Astrocyte (in vitro differentiated cells and primary cell): ENCODE measurements at places on chromosomes 4 and X. TPM values are rescaled to one million over a fixed set of nuclear protein-coding genes. Genes with fewer than 3 reads are reported as not detected.
A peak's percentile ranks its signal among the peaks of the same experiment; 100 is the strongest.

KLHL4 gene
- 16.4 and 19.8 TPM in 2 replicates for total RNA-seq

SLC49A3 gene
- 6.2 and 9.2 TPM in 2 replicates for total RNA-seq

NDP gene
- not detected in 2 replicates for total RNA-seq

GRCh38 chrX:41164449-41164848, 79.2 kb downstream of the USP9X start:
- no peak for DNase-seq

DNA sequence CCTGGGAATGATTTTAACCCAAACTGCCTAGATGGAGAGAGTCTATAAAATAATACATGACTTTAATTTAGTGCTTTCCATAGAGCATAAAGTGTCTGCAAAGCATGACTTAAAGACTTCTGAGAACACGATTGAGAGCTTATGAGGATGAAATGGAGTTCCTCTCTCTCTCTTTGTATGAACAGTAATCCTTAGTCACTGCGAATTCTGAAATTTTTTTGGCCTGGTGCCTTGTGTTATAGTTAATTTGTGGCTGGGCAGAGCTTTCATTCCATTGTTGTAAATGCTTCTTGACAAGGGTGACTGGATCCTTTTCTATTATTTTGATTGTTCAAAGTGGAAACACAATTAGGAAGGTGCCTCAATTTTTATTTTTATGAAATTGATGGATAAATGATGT, 179.5 kb downstream of the CEP135 start:
- DNase-seq = peak; percentile 84

DNA sequence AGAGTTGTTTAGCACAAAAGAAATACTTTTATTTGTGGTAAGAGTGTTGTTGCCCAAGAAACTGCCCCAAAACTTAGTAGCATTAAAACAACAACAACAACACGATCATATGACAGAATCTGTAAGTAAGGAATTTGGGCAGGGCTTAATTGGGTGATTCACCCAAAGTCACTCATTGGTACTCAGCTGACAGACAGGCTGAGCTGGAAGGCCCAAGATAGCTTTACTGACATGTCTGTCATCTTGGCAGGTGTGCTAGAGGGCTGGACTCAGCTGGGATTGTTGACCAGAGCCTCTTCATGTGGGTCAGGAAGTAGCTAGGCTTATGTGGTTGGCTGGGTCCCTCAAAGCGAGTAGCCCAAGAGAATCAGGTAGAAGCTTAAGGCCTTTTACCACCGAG, 52.3 kb downstream of the KIAA0232 start:
- no peak for DNase-seq

DNA sequence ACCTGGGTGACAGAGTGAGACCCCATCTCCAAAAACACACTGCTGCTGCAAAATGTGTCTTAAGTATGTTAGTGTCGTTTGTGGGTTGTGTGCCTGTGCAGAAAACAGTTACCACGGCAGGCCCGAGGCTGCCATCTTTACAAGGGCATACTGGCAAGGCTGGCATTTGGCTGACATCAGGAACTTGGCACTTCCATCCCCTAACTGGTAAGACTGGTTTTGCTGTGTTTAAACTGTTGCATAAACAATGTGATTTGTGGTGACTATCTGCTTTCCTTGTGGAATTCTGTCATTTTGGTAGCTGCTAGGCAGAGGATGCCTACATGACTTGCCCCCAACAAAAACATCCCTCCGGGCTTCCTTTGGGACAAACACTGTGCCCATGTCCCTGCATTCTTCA, 12.3 kb downstream of the LRP2BP start:
- DNase-seq = no peak

- peak; percentile 1 for DNase-seq
Observed at GRCh38 chr4:122052677-122053076, 99.5 kb upstream of the BLTP1 start.

DNA sequence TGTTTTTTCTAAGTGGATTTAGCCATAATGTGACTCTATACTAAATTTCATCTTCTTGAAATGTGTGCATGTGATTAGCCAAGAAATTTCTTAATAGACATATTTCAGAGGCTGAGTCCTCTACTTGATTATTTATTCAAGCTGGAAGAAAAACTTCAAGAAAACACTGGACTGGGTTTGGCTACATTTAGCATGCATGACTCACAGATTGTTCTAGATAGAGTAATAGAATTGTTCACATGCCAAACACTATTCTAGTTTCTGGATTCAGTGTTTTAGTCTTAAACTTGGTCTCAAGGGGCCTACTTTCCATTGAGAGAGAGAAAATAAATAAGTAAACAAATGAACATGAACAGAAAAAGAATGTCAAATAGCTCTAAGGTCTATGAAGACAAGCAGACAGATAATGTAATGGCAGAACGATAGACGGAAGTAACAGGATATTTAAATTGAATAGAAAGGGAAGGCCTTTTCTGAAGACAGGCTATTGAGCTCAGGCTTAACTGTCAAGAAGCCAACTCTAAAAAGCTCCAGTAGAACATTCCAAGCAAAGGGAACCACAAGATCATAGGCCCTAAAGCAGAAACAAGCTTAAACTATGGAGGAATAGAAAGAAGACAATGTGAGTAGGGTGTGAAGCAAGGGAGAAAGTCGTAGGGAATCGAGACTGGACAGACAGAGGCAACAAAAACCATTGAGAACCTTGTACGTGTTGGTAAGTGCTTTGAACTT, 104.6 kb downstream of the TMEM144 start:
- DNase-seq = peak; percentile 97
